ENCODE measurements at places on chromosomes 3 and 15.

DNA sequence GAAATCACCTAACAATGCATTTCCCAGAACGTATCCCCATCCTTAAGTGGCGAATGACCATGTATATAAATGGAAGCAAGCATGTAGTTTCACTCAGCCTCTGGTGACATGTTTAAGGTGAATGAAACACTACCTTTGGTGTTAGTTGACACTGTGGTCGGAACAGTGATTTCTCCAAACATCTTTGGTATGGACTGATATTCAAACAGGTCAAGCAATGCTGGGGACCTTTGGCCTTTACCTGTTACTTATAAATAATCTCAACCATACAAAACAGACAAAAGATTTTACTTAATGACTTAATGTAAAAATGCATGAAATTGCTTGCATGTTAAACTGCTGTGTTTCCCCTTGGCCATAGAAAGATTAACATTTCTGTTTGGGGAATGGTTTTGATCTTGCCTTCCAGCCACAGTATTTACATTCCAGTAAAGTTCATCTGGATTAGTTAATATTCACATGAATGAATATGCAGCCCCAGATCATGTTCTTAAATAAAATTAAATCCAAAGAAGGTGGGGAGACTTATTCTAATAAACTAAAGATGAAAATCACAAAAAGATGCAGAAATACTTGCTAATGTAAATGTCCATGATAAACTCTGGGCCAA is 74.4 kb upstream of the HES1 start:
- no peak for DNase-seq
- no peak overlapping the region for H3K4me3 ChIP-seq
- H3K27ac ChIP-seq, result no peak overlapping the region
- H3K27me3 ChIP-seq, result peaks cover 7% of the 10 kb centered on the region
- H3K36me3 ChIP-seq, result no peaks in the 10 kb centered on the region

DNA sequence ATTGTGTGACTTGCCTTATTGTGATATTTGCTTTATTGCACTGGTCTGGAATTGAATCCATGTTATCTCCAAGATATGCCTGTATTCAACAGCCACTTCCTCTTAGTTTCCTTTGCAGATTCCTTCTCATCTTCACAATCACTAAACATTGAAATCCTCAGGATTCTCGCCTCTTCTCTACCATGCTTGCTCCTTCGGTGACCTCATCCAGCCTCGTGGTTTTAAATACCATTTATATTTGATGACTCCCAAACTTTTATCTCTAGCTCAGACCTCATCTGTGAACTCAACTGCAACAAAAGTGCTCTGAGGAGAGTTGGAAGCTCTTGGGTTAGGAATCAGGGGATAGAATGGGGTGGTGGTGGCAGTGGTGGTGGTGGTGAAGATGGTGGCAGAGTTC is 19.9 kb downstream of the POLR2M start:
- H3K27me3 ChIP-seq, result no peaks in the 10 kb centered on the region
- H3K4me3 ChIP-seq, result no peak overlapping the region
- no peak for DNase-seq

DNA sequence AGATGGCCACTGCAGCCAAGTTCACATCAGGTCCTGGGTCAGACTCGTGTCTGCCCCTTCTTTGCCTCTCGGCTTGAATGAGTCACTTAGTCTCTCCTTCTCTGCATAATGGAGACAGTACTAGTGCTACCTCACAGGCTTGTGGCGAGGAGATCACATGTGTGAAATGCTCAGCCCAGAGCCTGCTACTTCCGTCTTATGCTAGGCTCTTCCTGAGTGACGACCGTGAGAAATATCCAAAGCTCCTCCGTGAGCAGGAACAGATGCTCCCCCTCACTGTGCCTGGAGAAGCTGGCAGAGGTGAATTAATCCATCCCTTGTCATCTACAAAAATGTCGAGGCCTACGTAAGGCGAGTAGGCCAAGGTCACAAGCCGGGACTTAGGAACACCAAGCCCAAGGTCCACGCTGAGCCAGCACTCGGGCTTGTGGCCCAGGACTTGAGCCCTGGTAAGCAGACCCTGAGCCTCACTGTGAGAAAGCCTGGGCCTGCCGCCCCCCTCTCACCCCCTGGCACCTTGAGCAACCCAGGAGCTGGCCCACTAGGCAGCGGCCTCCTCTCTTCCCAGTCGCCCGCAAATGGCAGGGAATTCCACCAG is 17.9 kb downstream of the PAK6 start:
- no peak overlapping the region for H3K27ac ChIP-seq
- H3K4me1 ChIP-seq, result peaks cover 23% of the 10 kb centered on the region
- no peaks in the 10 kb centered on the region for H3K36me3 ChIP-seq
- peaks cover 25% of the 10 kb centered on the region for H3K27me3 ChIP-seq
- no peak for DNase-seq

DNA sequence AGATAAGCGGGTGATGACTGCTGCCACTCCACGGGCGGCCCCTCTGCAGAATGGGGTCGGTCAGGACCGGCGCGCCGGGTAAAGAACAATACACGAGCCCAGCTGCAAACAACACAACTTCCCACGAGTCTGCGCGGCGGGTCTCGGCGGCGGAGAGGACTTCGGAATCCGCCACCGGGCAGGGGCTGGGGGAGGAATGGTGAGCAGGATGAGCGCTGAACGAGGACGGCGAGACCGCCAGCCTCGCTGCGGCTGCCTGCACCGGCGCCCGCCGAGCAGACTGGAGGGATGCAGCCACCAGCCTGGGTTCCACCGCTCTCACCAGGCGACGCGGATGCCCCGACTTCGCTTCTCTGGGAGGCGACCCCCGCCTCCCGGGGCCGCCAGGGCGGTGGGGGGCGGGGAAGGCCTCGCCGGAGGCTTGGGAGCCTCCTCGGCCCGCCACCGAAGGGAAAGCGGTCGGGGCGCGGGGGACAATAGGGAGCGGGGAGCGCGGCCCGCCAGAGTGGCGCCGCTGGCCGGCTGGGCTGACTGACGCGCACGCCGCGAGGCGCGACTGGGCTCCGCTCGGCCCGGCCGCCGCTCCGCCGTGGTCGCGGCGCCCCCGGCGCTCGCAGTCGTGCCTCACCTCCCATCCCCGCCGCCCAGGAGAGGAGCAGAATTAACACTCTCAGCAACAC is 515 bp downstream of the ADAM10 start:
- peak; percentile 70 for DNase-seq
- H3K27me3 ChIP-seq, result no peaks in the 10 kb centered on the region
- peak overlapping the region; percentile 92 for H3K27ac ChIP-seq
- H3K36me3 ChIP-seq, result no peaks in the 10 kb centered on the region

- DNase-seq, result no peak
- H3K36me3 ChIP-seq, result no peaks in the 10 kb centered on the region
- H3K27ac ChIP-seq, result no peak overlapping the region
- H3K4me3 ChIP-seq, result no peak overlapping the region
Observed at GRCh38 chr3:95246413-95246812, 1183.6 kb downstream of the NSUN3 start.

DNA sequence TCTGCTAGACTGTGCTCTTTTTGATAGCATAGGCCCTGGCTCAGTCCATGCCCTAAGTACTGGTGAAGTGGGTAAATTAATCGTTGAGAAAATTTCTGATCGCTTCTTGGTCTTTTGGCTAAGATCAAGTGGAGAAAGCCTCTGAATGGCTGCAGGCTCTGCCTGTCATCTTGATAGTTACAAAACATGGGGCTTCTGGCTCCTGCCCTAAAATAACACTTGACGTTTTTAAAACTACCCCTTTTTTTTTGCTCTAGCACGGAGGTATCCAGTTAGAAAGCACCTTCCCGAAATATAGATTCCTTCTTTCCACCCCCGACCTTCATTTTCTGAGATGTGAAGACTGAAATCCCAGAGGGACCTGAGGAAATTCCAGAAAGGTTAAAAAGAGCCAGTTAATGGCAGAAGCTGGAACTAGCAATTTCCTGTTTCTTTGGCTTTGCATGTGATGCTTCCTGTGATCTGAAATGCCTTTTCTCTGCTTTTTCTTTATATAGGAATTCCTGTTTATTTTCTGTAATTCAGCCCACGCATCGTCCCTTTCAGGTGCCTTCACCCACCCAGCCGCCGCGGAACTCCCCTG is 799 bp upstream of the C2CD4B start:
- H3K27ac ChIP-seq, result no peak overlapping the region
- DNase-seq, result no peak
- no peaks in the 10 kb centered on the region for H3K36me3 ChIP-seq
- peaks cover 5% of the 10 kb centered on the region for H3K4me1 ChIP-seq
- no peak overlapping the region for H3K4me3 ChIP-seq

GRCh38 chr3:116929505-116930222 is 220.1 kb downstream of the TUSC7 start:
- no peak overlapping the region for H3K27ac ChIP-seq
- no peaks in the 10 kb centered on the region for H3K4me1 ChIP-seq
- no peak overlapping the region for H3K4me3 ChIP-seq
- DNase-seq, result no peak
- no peaks in the 10 kb centered on the region for H3K36me3 ChIP-seq

DNA sequence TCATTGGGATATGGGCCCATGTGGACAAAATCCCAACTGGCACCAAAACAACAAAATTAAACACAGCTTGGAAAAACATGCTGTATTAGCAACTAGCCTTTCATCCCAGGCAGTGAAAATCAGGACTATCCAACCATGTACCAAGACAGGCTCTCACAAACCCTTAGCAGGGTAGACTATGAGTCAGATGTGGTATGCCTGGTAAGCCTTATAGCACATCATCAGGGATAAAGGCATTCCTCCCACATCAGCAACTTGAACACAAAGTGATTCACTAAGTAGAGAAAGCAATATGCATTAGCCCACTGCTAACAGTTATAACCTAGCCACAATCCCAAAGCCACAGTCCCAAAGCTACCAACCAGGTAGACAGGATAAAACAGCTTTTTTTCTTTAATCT is 8.0 kb downstream of the CEP152 start:
- no peak overlapping the region for H3K27ac ChIP-seq
- H3K27me3 ChIP-seq, result no peaks in the 10 kb centered on the region
- H3K4me3 ChIP-seq, result no peak overlapping the region
- H3K4me1 ChIP-seq, result peaks cover 1% of the 10 kb centered on the region
- no peak for DNase-seq
- no peaks in the 10 kb centered on the region for H3K36me3 ChIP-seq

GRCh38 chr15:68666120-68666811 is 87.5 kb downstream of the CORO2B start:
- H3K4me3 ChIP-seq, result no peak overlapping the region
- H3K4me1 ChIP-seq, result peaks cover 13% of the 10 kb centered on the region
- H3K36me3 ChIP-seq, result no peaks in the 10 kb centered on the region
- peak overlapping the region; percentile 44 for H3K27ac ChIP-seq

DNA sequence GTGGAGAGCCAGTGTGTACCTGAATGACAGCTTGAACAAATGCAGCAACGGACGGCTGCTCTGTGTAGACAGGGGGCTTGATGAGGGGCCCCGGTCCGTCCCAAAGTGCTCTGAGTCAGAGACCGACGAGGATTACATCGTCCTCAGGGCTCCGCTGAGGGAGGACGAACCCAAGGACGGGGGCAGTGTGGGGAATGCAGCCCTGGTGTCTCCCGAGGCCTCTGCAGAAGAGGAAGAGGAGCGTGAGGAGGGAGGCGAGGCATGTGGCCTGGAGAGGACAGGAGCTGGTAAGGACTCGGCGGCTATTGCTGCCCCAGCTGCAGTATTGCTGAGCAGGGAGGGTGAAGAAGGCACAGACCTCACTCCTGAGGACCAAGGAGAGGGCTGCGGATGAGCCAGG is 54.4 kb upstream of the WNT7A start:
- H3K4me1 ChIP-seq, result no peaks in the 10 kb centered on the region
- H3K27me3 ChIP-seq, result no peaks in the 10 kb centered on the region
- H3K36me3 ChIP-seq, result no peaks in the 10 kb centered on the region
- H3K27ac ChIP-seq, result no peak overlapping the region

DNA sequence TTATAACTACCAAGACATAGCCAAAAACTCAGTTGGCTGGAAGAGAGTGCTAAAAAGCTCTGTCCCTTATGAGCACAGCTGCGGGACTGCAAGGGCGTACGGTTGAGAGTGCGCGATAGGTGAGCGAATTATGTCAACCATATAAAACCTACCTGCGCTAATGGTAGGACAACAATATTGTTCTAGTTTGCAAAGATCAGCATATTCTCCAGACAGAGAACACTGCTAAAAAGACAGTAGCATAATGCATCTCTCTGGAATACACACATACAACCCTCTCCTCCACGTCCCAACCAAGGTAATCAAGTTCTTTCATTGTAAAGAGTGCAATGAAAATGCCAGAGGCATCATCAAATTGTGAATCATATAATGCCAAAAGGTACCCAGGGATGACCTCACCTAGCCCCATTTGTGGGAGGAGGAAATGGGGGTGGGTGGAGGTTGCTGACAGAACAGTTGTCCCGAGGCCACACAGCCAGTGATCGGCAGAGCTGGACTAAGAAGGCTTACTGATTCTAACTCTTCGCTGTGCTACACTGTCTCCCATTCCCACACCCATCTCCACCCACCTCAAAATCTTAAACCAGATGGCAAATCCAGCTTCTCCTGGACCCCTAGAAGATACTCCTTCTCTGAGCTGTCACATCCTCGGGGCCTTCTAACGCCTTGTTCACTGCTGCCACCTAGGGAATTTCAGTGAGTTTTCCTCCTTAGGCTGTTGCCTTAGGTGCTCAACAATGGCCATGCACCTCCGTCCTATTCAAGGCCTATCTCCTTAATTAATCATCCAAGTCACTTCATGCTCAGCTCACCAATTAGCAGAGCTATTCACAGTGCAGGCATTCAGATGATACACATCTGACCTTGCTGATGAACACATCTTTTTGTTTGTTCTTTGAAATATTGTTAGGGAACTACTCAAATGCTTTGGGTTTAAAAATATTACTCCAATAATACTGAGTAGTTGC is 60.7 kb downstream of the RPL22L1 start:
- H3K27ac ChIP-seq, result no peak overlapping the region
- H3K4me3 ChIP-seq, result no peak overlapping the region
- no peaks in the 10 kb centered on the region for H3K27me3 ChIP-seq
- peaks cover 4% of the 10 kb centered on the region for H3K4me1 ChIP-seq
- DNase-seq, result no peak
- no peaks in the 10 kb centered on the region for H3K36me3 ChIP-seq

DNA sequence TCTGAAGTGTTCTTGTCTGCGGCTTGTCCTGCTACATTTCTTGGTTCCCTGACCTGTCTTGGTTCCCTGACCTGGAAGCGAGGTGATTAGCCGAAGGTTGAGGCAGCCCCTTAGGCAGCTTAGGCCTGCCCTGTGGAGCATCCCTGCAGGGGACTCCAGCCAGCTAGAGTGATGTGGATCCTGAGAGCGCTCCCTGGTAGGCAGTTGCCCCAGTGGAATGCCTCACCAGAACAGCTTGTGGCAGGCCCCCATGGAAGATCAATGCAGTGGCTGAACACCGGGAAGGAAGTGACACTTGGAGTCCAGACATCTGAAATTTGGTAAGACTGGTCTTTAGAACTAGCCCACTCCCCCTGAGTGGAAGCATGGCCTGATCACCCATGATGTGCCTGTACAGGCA is 5.5 kb upstream of the ROBO1 start:
- no peaks in the 10 kb centered on the region for H3K36me3 ChIP-seq
- no peaks in the 10 kb centered on the region for H3K4me1 ChIP-seq
- H3K4me3 ChIP-seq, result no peak overlapping the region
- no peaks in the 10 kb centered on the region for H3K27me3 ChIP-seq

DNA sequence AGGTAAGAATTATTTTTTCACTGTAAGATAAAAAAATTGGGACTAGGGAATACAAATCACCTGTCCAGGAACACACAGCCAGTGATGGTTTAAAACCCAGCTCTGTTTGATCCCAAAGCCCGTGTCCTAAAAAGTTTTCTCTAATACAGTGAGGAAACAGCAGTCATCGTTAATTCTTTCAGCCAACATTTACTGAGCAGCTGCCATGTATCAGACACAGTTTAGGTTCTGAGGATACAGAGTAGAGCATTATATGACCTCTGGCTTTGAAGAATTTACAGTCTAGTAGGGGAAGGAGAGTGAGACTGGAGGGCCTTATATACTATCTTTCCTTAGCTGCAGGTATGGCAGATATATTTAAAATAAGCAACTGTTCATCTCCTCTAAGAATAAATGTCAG is 82.7 kb downstream of the KCNMB2 start:
- no peak overlapping the region for H3K27ac ChIP-seq
- H3K36me3 ChIP-seq, result no peaks in the 10 kb centered on the region
- no peak for DNase-seq
- H3K4me1 ChIP-seq, result no peaks in the 10 kb centered on the region
- no peak overlapping the region for H3K4me3 ChIP-seq
